H7 (cell line): ENCODE measurements at places on chromosomes 11 and 22.
A peak's percentile ranks its signal among the peaks of the same experiment; 100 is the strongest.

- no peak for DNase-seq
Observed at GRCh38 chr11:10674911-10675440, 18.6 kb downstream of the IRAG1 start.

DNA sequence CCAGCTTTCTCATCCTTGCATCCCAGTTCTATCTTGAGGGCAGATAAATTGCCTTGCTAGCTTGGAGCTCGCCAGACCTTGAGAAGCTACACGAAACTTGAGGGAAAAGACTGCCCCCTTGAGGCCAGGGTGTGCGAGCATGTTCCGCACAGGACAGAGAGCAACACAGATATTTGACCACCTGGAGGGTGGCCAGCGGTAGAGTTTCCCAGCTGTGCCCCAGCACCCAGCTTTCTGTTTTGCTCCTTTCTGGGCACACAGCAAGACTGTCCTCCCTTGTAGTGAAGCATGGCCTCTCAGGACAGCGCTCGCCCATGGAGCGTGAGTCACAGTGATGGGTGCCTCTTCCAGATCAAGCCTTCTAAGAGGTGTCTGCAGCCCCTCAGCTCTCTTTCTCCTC lies 23.5 kb downstream of the SPATA19 start:
- DNase-seq: peak; percentile 90

DNA sequence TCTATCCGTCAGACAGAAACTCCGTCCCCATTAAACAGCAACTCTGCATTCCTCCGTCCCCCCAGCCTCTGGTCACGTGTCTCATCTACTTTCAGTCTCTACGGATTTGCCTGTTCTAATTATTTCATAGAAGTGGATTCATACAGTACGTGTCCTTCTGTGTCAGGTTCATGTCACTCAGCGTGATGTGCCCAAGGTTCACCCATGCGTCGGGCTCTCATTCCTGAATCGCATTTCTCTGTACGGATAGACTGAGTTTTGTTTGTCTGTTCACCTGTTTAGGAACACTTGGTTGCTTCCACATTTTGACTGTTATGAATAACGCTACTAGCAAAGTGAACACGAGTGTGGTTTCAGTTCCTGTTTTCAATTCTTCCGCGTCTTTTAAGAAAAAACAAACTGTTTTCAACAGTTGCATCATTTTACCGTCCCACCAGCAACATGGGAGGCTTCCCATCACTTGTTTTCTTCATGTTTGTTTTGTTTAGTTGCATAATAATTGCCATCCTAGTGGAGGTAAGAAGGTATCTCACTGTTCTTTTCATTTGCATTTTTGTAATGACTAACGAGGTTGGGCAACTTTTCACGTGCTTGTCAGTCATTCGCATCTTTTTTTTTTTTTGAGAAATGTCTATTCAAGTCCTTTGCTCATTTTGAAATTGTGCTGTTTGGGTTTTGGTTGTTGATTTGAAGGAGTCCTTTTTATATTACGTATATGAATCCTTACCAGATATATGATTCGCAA lies 8.9 kb upstream of the NLRP6 start:
- DNase-seq: peak; percentile 64

GRCh38 chr11:77217156-77217555 lies 84.3 kb downstream of the GDPD4 start:
- peak; percentile 2 for DNase-seq

GRCh38 chr11:44621140-44621681 lies 55.7 kb downstream of the CD82 start:
- DNase-seq: peak; percentile 96

DNA sequence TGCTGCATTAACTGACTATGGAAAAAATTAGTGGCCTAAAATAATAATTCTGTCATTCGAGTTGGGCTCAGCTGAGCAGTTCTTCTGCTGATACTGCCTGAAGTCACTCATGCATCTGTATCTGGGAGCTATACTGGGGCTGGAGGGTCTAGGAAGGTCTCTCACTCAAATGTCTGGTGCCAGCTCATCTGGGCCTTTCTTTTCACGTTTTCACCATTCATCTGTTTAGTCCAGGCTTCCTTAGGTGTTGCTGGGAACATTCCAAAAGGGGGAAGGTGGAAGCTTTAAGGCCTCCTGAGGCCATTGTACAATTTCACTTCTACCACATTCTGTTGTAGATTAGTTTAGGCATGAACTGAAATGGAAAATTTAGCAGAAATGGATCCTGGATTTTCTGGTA lies 28.0 kb downstream of the YAP1 start:
- DNase-seq: no peak

GRCh38 chr22:19873960-19874306 lies 19.3 kb upstream of the GNB1L start:
- DNase-seq: peak; percentile 39

DNA sequence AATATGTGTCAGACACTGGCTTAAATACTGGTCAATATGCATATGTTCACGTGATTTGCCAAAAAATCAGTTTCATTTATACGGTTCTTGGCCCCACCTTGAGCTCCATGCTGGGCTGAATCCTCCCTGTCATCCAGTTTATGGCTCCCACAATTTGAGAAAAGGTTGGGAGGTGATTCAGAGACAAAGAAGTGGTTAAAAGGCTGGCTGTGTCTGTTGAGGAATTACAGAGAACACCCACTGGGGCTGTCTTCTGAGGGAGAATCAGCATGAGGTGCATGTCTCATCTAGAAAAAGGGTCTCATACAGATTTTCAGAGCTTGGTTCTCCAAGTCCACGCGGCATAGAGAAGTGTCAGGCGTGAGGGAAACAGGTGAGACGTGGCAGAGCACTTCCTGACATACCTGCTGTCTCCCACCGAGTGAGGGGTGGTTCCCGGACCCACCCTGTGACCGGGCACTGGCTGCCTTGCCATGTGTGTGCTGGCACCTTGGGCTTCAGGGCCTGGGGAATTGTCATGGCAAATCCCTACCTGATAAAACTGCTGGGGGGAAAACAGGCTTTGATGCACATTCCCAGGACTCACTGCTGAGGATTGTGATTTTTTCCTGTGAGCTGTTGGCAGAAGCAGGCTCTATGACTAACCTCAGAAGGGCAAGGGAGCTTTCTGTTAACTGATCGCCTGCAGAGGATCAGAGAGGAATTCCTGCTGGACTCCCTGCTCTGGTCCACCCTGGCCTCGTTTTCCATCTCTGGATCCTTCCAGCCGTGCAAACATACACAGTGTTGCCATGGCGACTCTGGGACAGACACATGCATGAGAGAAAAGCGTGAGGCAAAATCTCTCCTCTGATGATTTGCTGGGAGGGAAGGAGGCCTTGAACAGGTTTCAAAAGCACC lies 223.6 kb downstream of the ADAMTS15 start:
- peak; percentile 22 for DNase-seq

GRCh38 chr11:67400942-67401494 lies 640 bp downstream of the PPP1CA start:
- DNase-seq: no peak

DNA sequence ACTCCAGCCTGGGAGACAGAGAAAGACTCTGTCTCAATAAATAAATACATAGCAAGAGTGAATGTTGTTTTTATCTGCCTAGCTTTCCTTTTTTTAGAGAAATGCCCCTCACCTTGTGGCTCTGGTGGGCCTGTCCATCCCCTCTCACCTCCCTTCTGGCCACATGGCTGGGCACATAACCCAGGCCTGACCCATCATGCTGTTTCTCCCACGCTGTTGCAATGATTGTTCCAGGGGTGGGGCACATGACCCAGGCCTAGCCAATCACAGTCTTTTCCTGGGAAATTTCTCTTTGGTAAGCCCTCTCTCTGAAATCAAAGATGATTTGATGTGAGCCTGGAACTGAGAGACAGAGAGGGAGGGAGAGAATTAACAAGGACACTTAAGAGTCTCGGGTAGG lies 5.5 kb upstream of the CYTH4 start:
- peak; percentile 77 for DNase-seq

GRCh38 chr11:63813035-63813562 lies at the start of gene SPINDOC:
Gene SPINDOC, plus strand, starts transcription at chr11:63813456. Its CDS starts 231 bp downstream, at chr11:63813687.
- DNase-seq: peak; percentile 99

DNA sequence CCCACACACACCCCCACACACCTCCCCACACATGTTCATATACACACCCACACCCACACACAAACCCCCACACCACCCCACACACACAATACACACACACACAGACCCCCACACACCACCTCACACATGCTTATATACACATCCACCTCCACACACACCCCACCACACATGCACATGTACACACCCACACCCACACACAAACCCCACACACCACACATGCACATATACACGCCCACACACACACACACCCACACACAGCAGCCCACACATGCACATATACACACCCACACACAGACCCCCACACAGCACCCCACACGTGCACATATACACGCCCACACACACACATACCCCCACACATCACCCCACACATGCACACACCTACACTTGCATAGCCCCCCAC lies 29.1 kb downstream of the KCNC1 start:
- DNase-seq: no peak

DNA sequence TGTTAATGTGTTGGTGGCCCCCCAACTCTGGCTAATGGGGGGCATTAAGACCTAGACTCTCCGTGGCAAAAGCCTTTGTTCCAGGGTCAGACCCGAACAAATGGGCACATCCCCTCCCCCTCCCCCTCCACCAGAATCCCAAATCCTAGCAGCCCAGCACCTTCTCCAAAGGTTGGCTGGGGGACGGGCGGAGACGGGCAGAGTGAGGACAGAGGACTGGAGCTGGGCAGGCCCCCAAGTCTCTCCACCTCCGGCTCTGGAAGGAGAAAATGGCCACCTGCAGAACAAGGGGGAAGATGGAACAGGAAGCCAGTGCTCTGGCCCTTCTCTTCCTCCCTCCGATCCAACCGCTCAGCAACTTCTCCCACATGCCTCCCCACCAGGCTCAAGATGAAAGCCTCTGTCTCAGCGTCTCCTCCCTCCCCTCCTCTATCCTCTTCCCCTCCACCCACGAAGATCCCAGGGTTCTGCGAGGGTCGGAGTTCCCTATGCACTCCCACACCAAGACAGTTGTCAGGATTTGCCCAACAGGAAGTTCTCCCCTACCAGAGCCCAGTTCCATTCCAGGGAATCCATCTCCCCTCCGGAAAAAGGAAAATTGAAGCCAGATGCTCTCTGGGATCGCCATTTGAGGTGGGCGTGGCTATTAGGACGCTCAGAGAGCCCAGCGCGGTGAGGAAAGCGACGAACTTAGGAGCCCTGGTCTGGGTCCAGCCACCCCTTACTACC lies 20.1 kb downstream of the ADA2 start:
- no peak for DNase-seq

DNA sequence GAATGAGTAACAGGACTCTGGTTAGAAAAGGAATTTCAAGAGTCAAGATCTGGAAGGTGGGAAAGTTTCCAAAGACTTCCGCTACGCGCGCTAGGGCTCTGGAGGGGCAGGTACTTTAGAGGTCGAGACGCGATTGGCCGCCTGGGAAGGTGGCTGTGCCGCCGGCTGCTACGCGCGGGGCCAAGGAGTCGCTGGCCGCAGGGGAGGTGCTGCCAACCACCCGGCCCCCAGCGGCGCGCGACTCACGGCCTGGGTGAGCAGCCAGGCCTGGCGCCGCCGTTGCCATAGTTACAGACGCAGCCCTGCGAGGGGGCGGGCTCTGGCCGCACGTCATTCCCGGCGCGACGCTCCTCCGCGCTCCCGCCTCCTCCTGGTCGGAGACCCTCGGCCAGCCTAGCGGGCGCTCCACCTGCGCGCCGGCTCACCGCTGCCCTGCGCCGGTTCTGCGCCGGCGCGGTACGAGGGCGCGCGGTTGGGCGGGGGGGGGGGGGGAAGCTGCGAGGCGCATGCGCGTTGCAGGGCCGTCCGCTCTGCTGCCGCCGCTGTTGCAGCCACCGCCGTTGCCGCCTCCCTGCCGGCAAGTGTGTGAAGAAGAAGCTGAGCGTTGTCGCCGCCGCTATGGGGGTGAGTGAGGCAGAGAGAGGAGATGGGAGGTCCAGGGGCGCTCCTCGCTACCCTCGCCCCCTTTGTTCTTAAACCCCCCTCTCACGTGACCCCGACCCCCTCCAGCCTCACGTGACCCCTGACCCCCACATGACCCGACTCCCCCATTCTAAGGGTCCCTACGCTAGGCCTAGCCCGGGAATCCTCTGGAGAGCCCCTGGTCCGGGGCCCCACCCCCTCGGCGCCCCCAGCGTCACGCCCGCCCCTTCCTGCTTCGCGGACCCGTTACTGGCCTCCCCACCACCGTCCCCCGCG lies at the start of gene NAA40:
NAA40 (plus strand) TSS at position 524 of the 918 bp plus-strand sequence; CDS start at position 619, 95 bp downstream.
- DNase-seq: peak; percentile 100

DNA sequence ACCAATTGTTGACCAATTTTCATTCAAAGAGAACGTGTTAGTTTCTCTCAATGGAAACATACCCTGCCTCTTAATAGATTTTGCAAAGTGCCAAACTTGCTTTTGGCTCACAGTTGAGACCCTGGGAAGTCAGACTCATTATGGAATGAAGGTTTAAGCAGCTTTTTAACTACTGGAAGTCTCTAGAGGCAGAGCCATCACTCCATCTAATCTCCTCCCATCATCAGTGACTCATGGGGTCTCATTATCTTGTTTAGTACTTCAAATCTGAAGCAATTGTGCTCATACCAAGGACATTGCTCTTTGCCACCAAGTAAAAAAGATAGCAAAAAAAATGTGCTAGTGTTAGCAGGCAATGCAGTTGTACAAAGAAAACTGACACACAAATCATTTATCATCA lies 537.1 kb upstream of the LRRC4C start:
- DNase-seq: no peak

DNA sequence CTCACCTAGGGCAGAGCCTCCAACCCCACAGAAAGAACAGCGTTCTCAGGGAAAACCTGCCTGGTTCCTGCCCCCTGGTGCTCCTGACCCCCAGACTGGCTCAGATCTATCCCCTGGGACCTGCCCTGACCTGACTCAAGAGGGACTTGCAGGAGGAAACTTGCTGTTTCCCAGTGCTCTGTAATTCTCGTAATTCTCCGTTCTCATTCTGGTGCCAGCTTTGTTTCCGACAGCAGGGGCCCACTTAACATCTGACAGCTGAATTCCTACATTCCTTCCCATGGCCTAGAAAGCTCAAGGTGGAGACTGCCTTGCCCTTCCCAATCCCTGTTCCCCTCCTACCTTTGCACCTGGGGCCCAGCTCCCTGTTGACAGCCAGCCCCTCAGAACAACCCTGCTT lies 12.5 kb upstream of the CSF2RB start:
- peak; percentile 75 for DNase-seq

DNA sequence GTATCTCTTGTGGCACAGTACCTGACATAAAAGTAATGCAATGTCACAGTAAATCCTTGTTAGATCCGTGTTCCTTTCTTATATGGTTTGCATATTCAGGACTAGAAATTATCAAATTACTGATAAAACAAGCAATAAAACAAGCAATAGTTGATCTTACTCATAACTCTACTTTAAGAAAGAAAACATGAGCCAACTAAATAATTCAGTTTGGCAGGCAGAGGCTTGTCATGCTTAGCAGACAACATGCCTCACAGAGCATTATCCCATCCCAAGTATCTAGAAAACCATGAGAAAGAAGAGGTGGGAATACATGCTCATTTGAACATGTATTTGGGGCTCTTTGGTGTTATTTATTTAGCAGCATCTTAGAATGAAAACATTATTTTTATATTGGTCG lies 241.9 kb downstream of the SOX6 start:
- DNase-seq: no peak

- no peak for DNase-seq
Observed at GRCh38 chr22:32714458-32715430, 86.8 kb upstream of the TIMP3 start.
